HCT116 (cell line): ENCODE measurements at places on chromosomes 7 and 10.
A peak's percentile ranks its signal among the peaks of the same experiment; 100 is the strongest.

DNA sequence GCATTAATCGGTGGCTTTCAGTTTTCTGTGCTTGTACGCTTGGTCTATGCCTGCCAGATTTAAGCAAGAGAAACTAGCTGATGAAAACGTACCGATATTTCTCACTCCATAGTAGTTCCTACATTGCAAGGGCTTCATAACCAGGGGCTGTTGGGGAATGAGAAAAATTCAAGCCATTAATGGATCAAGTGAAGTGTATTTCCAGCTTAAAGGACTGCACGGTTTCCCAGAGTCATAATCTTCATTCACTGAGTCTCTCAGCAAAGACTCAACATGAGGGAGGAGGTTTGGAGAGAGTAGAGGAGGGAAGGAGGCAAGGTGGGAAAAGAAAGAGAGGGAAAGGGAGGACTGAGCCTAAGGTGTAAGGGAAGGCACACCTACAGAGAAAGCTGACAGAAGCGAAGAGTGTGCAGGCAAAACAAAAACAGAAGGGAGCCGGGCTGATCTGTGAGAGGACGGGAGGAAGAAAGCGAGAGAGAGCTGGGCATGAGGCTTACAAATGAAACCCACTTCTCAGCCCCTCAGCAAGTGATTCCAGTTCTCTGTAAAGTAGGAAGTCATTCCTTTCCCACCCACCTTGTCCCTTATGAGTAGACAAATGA lies 625 bp downstream of the GIMAP2 start:
- no peak for DNase-seq

- no peak for DNase-seq
These were observed 48.1 kb downstream of the JAKMIP3 start for GRCh38 chr10:132113766-132114365.

- DNase-seq, result no peak
These were observed 20.8 kb upstream of the ZNF862 start for GRCh38 chr7:149817301-149817771.

GRCh38 chr10:67669978-67670377 lies 26.0 kb downstream of the CTNNA3 start:
- no peak for DNase-seq

DNA sequence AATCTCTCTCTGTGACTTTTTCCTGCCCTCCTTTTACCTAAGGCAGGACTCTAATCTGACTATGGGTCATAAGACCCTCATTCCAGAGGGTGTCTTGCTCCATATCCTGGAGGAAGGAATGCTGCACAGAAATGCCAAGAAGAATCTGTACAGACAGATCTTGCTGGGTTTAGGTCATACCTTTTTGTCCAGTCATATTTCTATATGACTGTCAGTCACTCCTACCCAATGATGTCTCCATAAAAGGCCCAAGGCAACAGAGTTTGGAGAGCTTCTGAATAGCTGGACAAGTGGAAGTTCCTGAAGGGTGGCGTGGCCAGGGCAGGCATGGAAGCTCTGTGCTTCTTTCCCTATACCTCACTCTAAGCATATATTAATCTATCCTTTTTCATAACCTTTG lies 47.5 kb downstream of the FEZF1 start:
- no peak for DNase-seq

GRCh38 chr7:125927556-125927955 lies 997.9 kb upstream of the POT1 start:
- DNase-seq, result no peak

GRCh38 chr7:140230516-140230860 lies 53.7 kb upstream of the KDM7A start:
- no peak for DNase-seq

DNA sequence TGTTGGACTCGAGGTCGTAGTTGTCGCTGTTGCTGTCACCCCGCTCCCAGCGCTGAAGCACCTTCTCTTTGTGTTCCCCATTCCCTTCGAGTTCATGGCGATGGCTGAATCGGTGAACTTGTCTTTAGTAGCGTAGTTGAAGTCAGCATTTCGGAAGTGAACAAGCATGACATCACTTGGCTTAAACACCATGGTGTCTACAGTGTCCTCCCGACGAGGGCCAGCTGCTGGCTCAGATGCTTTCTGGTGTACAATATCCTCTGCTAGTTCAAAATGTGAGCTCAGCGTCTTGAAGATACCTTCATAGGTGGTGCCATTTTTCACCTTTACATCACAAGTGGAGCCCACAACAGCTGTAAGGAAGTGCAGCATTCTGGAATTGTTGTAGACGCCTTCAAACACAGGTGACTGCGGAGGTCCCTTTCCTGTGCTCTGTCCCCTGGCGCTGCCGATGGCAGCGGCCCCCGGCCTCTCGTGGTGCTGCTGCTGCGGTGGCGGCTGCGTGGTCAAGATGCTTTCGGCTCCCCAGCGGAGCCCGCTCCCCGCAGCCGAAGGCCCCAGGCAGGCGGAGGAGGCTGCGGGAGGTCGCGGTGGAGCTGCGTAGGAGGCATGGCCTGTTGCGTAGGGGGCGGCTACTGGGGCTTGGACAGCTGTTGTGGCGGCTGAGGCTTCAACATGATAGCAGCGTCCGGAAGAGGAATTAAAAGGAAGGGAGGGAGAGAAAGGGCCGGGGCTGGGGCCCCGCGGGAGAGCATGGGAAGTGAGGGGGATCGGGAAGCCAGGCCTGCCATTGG lies 59.3 kb downstream of the ANKMY2 start:
- no peak for DNase-seq

DNA sequence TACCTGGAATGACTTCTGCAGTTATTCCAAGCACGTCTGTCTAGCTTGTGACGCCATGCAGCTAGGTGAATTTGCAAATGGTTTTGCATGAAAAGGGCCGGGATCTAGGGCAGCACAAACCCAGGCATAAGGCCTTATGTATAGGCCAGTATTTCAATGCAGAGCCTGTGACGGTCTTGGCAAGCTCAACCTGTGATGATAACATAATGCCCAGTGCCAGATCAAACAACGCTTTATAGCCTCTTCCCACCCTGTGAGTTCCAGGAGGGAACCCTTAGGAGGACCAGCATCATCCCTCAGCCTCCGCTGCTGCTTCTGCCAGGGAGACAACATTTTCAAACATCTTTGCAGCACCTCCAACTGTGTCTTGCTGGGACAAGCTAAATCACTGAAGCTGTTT lies 390.7 kb downstream of the INHBA start:
- DNase-seq, result no peak

- DNase-seq, result no peak
These were observed 95.9 kb upstream of the EGR2 start for GRCh38 chr10:62912086-62912485.

DNA sequence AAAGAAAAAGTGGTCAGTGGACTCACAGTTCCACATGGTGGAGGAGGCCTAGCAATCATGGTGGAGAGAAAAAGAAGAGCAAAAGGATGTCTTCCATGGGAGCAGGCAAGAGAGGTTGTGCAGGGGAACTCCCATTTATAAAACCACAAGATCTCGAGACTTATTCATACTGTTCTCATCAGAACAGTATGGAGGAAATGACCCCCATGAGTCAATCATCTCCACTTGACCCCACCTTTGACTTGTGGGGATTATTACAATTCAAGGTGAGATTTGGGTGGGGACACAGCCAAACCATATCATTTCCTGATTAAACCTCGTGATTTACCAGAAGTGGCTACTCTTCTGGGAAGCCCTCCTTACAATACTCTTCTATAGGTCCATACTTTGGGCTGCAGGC lies 160.1 kb downstream of the SORCS1 start:
- no peak for DNase-seq

GRCh38 chr7:102050864-102051460 lies 233.5 kb downstream of the CUX1 start:
- DNase-seq, result no peak

- DNase-seq, result no peak
These were observed at the start of gene SNCG for GRCh38 chr10:86958116-86958900. SNCG (plus strand) TSS chr10:86958599; CDS start chr10:86958698, 99 bp downstream.

DNA sequence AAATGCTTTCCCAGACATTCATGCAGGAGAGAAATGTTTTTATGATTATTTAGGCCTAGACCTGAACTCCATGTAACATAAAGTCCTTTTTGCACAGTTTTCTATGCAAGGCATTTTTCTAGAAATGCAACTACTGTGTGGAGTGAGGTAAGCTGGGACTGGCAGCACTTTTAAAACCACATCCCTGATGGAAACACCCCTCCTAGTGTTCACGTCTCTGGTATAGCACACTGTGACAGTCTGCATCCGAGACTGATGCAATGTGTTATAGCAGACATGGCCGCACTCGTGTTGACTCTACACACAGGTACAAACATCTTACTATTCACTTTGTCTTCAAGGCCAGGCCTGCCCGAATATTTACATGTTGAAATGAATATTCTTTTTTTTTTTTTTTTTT lies 19.3 kb upstream of the ERCC6 start:
- no peak for DNase-seq

DNA sequence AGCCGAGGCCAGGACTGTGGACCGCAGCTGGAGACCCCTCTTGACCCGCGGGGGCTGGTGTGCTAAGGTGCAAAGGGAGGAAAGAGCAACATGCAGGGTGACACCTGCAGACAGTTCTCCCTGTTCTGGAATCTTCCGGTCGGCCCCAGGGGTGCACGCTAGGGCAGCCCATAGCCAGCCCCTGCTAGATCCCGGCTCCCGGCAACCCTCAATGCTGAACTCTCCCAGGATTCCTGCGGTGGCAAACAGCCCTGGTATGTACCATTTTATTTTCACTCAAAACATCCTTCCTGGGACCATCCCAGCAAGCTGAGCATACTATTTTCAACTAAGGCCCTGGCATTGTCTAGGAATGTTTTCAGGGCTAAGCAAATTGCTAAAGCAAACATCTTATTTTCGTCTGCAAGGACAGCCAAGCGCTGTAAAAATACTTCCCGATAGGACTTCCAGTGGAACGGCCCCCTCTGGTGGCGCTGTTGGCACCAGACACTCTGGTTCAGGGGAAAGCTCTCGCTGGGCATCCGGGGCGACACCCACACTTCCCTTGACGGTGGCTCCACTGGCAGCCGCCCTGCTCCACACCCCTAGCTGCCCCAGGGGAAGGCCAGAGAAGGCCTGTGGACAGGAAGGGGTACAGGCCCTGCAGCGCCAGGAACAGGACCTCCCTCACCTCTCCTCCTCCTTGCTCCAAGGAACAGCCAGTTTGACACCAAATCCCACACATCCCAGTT lies 99.4 kb downstream of the CTBP2 start:
- peak; percentile 40 for DNase-seq

DNA sequence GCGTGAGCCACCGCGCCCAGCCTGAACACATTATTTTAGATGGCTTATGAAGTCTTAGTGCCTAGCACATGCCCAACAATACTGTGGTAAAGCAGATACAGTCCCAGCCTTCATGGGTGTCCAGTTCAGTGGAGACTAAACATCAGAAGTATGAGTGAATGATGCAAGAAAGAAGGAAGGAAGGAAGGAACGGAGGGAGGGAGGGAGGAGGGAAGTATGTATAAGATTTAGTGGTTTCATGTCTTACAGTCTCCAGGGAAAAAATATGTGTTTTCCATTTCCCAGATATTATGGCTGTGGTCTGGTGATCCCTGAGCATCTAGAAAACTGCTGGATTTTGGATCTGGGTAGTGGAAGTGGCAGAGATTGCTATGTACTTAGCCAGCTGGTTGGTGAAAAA lies 2.9 kb downstream of the AS3MT start:
- DNase-seq, result no peak

DNA sequence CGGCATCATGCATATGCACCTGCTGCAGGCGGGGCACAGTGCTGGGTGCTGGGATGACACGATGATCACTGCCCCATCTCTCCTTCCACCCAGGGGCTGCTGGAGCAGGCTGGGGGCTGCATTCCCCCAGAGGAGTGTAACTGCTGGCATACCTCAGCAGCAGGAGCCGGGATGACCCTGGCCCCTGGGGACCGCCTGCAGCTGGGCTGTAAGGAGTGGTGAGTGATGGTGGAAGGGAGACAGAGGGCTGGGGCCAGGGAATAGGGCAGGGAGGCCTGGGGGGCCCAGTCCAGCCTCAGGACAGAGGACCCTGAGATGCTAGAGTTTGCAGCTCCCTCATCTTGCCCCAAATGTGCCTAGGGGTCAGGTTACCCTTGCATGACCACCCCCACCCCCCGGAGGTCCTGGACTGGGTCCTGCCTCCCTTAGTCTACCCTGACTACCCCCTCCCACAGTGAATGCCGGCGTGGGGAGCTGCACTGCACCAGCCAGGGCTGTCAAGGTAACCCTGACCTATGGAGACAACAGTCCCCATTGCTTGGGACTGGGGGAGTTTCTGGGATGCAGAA lies 14.5 kb upstream of the ZNF862 start:
- DNase-seq, result no peak

GRCh38 chr10:77560052-77560451 lies 77.6 kb downstream of the KCNMA1 start:
- no peak for DNase-seq

DNA sequence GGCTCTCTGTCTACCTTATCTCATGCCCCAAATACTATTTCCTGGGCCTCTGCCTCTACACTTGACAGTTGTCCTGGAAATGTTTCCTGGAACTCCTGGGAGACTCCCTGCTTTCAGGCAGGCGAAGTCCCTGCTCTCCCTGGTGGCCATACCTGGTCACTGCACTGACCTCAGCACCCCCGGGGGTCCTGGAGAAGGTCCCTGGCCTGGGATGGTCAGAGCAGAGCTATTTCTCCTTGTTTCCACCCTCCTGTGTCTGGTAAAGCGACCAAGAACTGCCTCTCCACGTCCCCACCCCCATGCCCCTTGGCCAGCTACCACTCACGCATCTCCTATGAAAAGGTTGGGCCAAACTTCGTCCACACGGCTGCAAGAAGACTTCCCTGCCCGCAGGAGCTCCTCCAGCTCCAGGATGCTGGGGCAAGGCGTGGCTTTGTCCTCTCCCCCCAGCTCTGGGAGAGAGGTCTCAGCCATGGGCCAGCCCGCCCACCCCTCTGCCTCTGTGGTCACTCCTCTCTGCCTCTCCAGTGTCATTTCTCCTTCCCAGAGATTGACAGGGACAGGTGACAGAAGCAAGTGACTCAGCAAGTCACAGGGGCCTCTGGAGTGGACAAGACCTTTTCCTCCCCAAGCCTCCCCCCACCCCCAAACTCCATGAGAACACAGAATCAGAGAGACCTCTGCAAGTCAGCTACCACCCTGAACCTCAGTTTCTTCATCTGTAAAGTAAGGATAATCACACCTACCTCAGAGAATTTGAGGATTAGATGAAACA lies 2.6 kb upstream of the SAMD8 start:
- peak; percentile 27 for DNase-seq

- no peak for DNase-seq
These were observed 291.9 kb downstream of the DOCK4 start for GRCh38 chr7:111914291-111914690.

DNA sequence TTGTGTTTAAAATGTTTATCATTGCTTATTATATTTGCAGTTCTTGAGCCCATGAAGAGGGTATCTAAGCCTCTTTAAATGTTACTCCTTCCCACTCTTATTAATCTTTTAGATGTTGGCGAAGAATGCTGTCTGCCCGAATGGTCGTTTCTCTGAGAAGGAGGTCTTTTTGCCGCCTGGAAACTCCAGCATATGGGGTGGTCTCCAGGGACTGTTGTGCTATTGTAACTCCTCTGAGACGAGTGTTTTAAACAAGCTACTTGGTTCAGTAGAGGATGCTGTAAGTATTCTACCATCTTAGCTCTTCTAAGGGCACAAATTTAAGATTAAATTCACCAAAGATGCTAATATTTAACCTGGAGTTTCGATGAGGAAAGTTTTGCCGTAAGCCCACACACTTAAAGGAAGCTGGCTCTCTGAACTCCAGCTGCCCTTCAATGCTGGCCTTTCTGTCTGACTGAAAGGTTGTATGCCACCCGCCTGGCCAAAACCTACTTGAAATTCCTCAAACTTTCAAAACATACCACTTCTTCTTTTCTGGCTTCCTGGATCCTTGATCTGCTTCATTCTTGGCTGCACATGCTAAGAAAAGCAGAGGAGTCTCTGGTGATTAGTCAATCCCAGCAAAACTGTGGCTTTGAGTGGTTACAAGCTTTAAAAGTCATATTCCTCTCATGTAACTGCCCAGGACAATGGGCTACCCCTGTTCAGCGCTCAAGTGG lies 74.7 kb downstream of the ABCA13 start:
- no peak for DNase-seq

- DNase-seq, result no peak
These were observed 32.1 kb downstream of the ASB4 start for GRCh38 chr7:95517870-95518269.
